Transverse colon (tissue), 4 donors: ENCODE measurements at places on chromosomes 5 and 9. TPM values are rescaled to one million over a fixed set of nuclear protein-coding genes. Genes with fewer than 3 reads are reported as not detected.
A peak's percentile ranks its signal among the peaks of the same experiment; 100 is the strongest.

DNA sequence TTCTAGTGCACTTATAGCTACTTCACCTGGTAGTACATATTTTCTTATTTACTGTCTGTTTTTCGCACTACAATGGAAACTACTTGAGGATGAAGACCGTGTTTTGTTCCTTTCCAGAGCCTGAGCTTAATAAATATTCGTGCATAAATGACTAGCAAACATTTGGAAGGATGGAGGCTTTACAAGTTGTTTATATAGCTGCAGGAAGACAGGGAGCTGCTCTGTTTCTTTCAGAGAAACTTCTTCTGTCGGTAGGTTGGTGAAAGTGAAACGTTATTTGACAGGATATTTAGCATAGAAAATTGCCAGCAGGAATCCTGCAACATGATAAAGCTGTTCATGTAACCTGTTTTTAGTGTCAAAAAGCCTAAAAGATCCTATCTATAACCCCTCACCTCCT is 210.6 kb downstream of the PCSK5 start:
- no peak for DNase-seq

DNA sequence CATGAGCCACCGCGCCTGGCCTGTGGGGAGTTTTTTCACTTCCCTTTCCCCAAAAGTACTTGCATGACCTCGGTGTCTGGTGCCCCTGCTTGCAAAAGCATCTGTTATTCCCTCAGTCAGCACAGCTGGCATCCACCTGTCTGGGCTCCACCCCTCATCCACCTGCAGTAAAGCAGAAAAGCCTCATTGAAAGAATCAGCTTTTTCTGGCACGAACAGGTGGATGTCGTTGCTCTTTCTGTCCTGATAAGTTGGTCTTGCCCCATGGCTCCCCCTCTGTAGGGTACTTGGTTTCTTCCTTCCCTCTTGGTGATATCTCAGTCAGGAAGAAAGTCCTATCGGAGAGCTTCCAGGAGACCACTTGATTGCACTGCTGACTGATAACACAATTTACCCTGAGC is 37.4 kb downstream of the WWC1 start:
- DNase-seq: peak; percentile 66

DNA sequence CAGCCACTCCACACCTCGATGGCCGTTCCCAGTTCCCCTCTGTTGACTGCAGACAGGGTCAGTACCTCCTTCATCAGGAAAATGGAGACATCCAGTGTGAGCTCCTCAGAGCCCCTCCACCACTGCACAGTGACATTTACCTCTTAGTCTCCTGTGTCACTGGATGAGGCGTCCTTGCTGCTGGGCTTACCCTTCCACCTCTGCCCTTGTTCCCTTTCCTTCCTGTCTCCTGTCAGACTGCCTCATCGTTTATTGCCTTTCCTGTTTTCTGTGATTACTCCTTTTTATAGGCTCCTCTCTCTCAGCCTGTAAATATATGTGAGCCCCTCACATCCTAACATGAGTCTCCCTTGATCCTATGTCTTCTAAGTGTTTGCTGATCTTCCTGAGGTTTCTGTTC is 23.2 kb upstream of the SPTAN1 start:
- no peak for DNase-seq

GRCh38 chr5:37807015-37807414 is 32.8 kb downstream of the GDNF start:
- no peak for DNase-seq

DNA sequence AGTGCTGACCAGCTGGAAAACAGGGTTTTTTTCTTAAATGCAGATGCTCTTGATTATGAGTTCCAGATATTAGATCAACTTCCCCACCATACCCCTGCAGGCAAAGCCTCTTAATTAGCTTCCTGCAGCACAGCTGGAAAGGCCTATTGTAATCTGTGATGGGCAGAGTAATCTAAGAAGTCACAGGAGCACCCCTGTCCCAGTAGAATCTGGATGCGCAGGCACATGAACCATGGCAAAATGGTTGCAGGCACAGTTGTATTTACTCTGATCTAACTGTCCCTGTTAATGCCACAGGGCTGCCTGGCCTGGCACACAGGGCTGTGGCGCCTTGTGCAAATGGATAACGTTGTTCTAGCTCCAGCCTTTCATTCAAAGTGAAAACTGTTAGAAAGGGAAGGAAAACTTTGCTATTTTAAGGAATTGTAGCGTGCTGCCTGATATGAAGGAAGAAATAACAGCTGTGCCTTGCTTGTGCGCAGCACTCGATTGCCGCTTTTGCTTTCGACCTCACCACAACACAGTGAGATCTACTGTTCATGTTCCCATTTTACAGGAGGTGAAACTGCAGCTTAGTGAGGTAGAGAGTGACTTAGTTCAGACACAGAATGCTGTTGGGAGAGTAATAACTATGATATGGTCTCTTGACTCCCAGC is 2.3 kb downstream of the TGFBI start:
- no peak for DNase-seq

DNA sequence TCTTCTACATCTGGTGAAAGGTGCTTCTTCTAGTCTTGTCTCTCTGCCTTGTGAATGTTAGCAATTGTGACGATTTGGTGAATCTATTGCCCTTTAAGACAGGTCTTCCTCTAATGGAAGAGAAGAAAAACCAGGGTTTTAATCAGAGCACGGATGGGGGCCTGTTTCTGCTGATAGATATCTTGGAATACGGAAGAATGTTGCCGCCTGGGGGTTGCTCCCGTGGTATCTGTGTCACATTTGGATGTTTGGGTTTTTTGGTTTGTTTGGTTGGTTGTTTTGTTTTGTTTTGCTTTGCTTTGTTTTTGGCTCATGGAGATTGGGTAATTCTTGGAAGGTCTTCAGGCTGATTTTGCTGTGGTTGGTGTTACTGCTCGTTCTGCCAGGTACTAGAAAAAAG is 9.7 kb upstream of the SLC1A3 start:
- DNase-seq: no peak

DNA sequence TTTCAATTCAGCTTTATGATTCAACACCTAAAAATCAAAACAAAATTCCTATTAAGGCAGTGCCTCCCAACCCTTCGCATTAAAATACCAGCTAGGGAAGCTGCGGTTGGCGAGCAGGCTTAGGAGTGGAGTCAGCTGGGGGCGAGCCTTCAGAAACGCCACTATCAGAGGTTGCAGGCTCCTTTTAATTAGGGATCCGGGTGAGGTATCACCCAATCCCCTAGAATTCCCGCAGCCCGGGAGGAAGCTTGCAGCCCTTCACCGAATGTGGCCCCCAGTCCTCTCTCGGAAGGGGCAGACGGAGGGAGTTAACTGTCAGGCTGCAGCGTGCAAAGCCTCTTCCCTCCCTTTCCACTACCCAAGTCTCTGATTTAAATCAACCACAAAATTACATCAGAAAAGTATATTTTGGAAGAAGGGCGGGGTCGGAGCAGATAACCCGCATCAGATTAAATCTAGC is 1.7 kb downstream of the STC2 start:
- DNase-seq: no peak

GRCh38 chr5:10438301-10438700 is 3.4 kb upstream of the ROPN1L start:
- DNase-seq: no peak

DNA sequence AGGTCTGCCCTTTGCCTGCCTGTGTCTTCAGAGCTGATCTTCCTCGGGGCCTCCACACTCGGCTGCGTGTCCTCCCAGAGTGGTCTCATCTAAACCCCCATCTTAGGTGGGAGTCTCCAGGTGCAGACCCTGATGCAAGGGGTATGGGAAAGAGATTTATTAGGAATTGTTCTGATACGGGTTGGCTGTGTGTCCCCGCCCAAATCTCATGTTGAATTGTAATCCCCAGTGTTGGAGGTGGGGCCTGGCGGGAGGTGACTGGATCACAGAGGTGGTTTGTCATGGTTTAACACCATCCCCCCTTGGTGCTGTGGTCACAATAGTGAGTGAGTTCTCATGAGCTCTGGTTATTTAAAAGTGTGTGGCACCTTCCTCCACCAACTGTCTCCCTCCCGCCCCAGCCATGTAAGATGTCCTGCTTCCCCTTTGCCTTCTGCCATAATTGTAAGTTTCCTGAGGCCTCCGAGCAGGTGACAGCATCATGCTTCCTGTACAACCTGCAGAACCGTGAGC is 208.4 kb downstream of the AOPEP start:
- DNase-seq: no peak

DNA sequence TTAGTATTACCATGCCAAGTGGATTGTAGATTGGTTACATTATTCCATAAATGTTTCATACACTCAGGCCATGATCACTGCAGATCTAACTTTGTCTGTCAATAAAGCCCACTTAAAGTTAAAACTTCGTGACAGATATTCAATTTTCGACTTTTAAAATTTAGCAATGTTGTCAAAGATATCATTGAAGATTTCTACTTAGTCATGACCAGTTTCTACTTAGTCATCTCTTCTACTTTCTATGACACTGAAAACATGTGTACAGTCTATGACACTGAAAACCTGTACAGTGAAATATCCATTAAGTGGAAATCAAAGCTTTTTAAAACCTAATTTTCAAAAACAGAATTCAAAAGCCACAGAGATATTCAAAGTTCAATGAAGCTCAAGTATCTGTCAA is 258.2 kb downstream of the MCTP1 start:
- DNase-seq: no peak

DNA sequence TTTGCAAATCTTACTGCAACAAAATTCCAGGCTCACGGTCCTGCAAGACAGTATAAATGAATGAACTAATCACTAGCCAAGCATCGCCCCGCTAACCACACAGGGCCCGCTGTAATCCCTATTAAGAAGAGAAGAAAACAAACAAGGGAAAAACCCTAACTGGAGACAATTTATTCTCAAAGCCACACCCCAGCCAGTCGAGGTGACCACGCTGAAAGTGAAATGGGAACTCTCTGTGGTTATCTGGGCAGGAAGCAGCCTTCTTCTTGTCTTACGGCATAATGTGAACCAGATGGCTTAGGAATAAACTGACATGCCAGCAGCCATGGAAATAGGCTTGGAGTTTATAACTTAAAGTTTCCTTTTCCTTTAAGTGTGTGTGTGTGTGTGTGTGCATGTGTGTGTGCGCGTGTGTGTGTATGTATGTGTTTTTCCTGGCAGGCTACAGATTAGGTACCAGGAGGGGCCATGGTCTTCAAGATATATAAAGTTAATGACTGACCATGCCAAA is 120.2 kb downstream of the SEMA6A start:
- no peak for DNase-seq

- DNase-seq: no peak
Observed at GRCh38 chr5:111271885-111272284, 47.7 kb downstream of the CAMK4 start.

GRCh38 chr5:57863661-57864060 is 381.1 kb upstream of the ACTBL2 start:
- DNase-seq: no peak

DNA sequence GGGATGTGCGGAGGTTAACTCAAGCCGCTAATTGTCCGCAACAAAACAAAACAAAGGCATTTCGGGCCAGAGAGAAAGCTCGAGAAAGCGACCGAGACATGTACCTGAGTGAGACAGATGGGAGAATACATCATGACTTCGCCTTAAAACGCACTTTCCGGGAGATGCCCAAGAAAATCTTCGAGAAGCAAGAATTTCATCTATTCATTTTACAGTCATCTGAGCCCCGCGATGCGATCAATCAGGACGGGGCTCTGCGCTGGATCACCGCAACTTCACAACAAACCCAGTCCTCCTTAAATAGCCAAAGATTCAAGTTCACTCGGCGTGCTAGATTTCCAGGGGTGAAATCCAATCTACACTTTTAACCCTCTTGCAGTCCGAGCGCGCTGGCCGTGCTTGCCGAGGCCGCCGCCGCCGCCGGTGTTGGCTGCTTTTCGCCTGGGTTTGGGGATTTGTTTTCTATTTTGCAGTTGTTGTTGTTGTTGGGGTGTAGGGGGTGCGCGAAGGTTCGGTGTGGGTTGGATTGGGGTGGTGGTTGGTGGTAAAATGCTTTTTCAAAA is 482 bp downstream of the NFIB start:
- peak; percentile 33 for DNase-seq

GRCh38 chr9:109857336-109857735 is 77.3 kb downstream of the PALM2AKAP2 start:
- no peak for DNase-seq

- DNase-seq: no peak
Observed at GRCh38 chr9:16385590-16385989, 484.9 kb downstream of the BNC2 start.

The ZNF483 gene
- total RNA-seq: 2.8 TPM

The ENHO gene
- not detected for total RNA-seq

The PTGR1 gene
- 28.8 TPM for total RNA-seq

The EXOC3 gene
- total RNA-seq: 77.8 TPM

The SLC6A7 gene
- 67.7 TPM for total RNA-seq

The PRSS3 gene
- 122 TPM for total RNA-seq

The TGFBI gene
- total RNA-seq: 26.4 TPM
